ENCODE measurements at places on chromosomes 12 and 14. TPM values are rescaled to one million over a fixed set of nuclear protein-coding genes. Genes with fewer than 3 reads are reported as not detected.

C14orf180 gene
- not detected for total RNA-seq

TCL1B gene
- 0.88 TPM for total RNA-seq

KRT3 gene
- total RNA-seq = not detected

RD3L gene
- not detected for total RNA-seq

STAC3 gene
- 1.3 TPM for total RNA-seq

GRCh38 chr12:823028-823698 is 70.8 kb downstream of the WNK1 start:
- H3K36me3 ChIP-seq = peaks cover 16% of the 10 kb centered on the region
- H3K27ac ChIP-seq = no peak overlapping the region
- H3K4me3 ChIP-seq = no peak overlapping the region

GRCh38 chr12:42262271-42262670 is 24.2 kb upstream of the YAF2 start:
- H3K36me3 ChIP-seq = no peaks in the 10 kb centered on the region
- H3K27me3 ChIP-seq = peaks cover under 1% of the 10 kb centered on the region
- no peak for DNase-seq
- H3K27ac ChIP-seq = no peak overlapping the region
- no peaks in the 10 kb centered on the region for H3K4me1 ChIP-seq

DNA sequence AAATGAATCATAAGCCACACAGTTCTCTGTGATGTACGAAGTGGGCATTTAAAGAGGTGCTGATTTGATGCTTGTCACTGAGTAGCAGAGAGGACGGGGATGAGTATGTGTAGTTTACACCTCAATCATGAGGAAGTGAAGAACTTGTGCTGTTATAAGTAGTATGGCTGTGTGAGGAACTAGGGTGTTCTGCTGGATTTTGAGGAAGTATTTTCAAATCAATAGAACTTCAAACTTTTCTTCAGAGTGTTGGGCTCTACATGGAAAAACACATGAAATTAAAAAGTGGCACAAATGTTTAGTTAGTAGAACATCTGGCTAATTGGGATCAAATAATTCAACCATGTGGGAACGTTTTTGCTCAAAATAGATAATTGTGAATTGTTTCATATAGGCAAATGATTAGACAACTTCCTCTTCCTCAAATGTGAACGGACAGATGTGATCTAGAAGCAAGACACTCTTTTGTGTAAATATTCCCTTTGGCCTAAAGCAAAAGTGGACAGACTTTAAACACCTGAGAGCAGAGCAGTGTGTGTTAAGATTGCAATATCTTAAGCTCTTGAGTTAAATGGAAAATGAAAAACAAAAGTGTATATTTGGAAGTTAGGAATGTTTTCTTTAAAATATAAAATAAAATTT is 168.5 kb downstream of the NAV3 start:
- no peaks in the 10 kb centered on the region for H3K36me3 ChIP-seq
- no peak for DNase-seq
- H3K27me3 ChIP-seq = no peaks in the 10 kb centered on the region

- DNase-seq = no peak
- no peaks in the 10 kb centered on the region for H3K27me3 ChIP-seq
- no peak overlapping the region for H3K4me3 ChIP-seq
- H3K4me1 ChIP-seq = no peaks in the 10 kb centered on the region
These were observed 579.0 kb downstream of the LRFN5 start for GRCh38 chr14:42185718-42186117.

- no peak overlapping the region for H3K4me3 ChIP-seq
- peaks cover 15% of the 10 kb centered on the region for H3K27me3 ChIP-seq
- H3K36me3 ChIP-seq = no peaks in the 10 kb centered on the region
- H3K4me1 ChIP-seq = peaks cover 8% of the 10 kb centered on the region
These were observed 4.7 kb downstream of the CISTR start for GRCh38 chr12:53747095-53747494.

- no peaks in the 10 kb centered on the region for H3K36me3 ChIP-seq
- peaks cover 25% of the 10 kb centered on the region for H3K27me3 ChIP-seq
- H3K4me1 ChIP-seq = peaks cover 24% of the 10 kb centered on the region
- no peak overlapping the region for H3K27ac ChIP-seq
- DNase-seq = no peak
These were observed 4.2 kb upstream of the C1QL4 start for GRCh38 chr12:49340971-49341776.

DNA sequence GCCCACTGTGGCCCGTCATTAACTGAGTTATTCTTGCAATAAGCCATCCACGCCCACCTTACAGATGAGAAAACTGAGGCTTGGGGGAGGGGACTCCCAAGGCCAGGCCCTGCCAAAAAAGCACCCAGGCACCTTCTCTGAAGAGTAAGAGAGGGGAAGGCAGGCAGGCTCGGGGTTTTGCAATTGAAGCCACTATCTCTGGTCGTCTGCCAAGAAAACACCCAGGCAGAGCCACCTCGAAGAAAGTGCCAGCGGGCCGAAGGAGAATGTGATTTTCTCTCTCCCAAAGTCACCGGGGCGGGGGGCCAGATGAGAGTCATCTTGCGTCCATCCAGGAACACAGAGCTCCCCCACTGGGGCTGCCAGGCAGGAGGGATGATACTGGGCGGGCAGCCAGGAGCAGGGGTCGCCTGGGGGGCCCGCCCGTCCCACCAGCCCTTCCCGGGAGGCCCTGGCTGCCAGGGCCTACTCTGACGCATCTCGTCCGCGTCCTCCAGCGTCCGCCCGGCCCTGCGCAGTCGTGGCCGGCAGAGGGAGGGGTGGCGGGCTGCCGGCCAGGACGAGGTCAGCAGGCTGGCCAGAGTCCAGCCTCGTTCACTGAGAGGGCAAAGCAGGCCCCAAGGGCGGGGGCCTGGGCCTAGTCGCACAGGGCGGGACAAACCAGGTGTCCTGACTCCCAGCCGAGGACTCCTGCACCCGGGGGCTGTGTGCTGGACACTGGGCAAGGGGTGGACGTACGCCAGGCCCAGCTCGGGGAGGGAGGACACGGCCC is 74.3 kb downstream of the RFLNA start:
- H3K27me3 ChIP-seq = no peaks in the 10 kb centered on the region
- peaks cover 24% of the 10 kb centered on the region for H3K36me3 ChIP-seq
- no peak overlapping the region for H3K4me3 ChIP-seq
- no peak for DNase-seq
- no peak overlapping the region for H3K27ac ChIP-seq

DNA sequence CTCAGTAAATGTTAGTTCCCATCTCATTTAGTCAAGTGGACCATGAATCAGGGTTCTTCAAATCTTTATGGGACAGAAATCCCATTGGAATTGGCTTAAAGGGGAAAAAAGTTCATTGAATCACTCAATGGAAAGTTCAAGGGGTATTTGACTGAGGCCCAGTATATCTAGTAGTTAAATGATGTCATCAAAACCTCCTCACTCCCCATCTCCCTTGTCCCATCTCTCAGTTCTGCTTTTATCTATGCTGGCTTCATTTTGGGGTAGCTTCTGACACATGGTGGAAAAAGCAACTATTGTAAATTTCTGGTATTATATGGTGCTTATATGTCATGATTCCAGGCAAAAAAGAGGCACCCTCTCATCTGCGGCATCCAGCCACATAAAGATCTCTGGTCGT is 51.9 kb downstream of the DAAM1 start:
- DNase-seq = no peak
- H3K36me3 ChIP-seq = no peaks in the 10 kb centered on the region
- no peaks in the 10 kb centered on the region for H3K27me3 ChIP-seq
- no peaks in the 10 kb centered on the region for H3K4me1 ChIP-seq
- no peak overlapping the region for H3K27ac ChIP-seq

DNA sequence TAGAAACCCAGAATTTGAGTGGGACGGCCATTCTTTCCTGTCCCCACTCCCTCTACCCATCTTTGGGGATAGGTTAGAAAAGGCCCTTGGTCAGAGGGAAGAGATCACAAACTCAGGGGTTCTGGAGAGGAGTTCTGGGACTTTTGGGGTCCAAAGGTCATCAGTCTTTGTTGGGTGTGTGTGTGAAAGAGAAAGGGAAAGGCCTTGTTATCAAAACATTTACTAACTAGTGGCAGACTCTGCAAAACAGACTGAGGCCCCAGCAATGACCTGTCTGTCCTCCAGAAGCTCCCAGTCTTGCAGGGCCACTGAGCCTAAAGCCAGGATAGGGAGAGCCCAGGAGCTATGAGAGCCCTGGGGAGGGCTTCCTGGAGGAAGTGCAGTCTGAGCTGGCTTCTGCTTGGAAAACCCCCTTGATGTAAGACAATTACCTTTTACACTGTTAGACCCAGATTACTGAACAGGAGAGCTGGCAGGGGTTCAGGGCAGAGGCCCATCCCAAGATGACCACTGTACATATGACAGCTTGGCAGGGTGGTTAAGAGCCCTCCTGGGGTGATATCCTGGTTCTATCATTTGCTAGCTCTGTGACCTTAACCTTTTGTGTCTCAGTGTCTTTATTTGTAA is 429.1 kb upstream of the CCDC196 start:
- H3K4me1 ChIP-seq = peaks cover 4% of the 10 kb centered on the region
- H3K36me3 ChIP-seq = no peaks in the 10 kb centered on the region
- no peaks in the 10 kb centered on the region for H3K27me3 ChIP-seq
- DNase-seq = no peak

DNA sequence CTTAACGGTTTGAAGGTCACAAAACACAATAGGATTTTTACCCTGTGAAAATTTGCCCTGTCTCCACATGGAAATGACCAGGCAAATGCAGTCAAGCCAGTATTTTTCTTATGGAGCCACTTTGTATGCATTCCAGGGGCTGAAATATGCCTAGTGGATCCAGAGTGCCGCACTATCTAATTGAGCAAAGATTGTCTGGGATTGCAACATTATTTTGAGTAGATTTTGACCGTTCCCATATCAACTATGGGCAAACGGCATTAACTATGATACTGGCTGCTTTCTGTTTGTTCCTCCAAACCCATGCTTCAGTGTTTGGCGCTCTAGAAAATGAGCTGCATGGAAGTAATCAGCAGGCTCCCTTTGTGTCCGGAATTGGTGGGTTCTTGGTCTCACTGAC is 223.0 kb downstream of the BTG1 start:
- H3K4me3 ChIP-seq = no peak overlapping the region
- no peak overlapping the region for H3K27ac ChIP-seq
- DNase-seq = no peak
- no peaks in the 10 kb centered on the region for H3K36me3 ChIP-seq
- no peaks in the 10 kb centered on the region for H3K4me1 ChIP-seq
- no peaks in the 10 kb centered on the region for H3K27me3 ChIP-seq

DNA sequence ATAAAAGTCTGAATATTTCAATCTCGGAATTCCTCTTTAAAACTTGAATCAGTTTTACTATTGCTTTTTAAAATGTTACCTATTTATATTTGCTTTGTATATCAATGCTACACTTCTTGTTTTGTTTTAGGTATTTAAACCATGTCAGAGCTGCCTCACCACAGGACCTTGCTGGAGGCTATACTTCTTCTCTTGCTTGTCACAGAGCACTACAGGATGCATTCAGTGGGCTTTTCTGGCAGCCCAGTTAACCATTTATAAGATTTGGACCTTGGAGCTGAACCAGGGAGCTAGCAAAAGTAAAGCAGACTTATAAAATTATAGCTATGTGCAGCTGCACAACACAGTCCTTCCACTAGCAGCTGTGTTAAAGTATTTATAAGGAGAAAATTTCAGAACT is 12.8 kb downstream of the TRMT5 start:
- H3K4me1 ChIP-seq = no peaks in the 10 kb centered on the region
- no peaks in the 10 kb centered on the region for H3K27me3 ChIP-seq
- DNase-seq = no peak
- H3K36me3 ChIP-seq = no peaks in the 10 kb centered on the region
- no peak overlapping the region for H3K27ac ChIP-seq
- no peak overlapping the region for H3K4me3 ChIP-seq

DNA sequence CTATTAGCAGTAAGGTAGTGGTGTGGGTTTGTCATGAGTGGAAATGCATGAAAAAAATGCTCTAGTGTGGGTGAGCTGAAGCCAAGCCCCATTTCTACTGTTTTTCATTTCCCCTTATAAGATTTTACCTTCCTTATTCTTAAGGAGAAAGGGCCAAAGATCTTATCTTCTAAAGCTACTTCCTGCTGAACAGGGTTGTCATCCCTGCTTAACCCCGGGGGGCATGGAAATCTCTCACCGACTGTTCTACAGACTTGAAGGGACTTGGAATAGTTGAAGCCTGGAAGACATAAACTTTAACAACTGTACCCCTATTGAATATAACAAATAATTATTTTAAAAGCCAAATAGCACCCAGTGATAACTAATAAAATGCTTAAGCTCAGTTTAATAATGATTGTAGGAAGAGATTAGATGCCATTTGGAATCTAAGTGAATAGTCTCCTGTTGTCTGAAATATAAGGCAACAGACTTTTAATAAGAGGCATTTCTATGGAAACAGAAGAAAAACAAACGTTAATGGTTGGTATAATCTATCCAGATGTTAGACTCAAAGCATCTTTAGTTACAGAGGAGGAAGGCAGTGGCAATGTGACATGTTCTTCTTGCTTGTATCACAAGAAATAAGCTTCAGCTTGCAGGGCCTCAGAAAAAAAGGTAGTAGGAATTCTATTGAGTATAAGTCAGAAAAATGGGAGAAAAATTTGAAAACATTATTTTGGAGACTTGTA is 1.8 kb upstream of the GMFB start:
- H3K27me3 ChIP-seq = no peaks in the 10 kb centered on the region
- no peaks in the 10 kb centered on the region for H3K36me3 ChIP-seq
- H3K4me3 ChIP-seq = no peak overlapping the region
- H3K27ac ChIP-seq = no peak overlapping the region
- DNase-seq = no peak
- H3K4me1 ChIP-seq = peaks cover 31% of the 10 kb centered on the region

DNA sequence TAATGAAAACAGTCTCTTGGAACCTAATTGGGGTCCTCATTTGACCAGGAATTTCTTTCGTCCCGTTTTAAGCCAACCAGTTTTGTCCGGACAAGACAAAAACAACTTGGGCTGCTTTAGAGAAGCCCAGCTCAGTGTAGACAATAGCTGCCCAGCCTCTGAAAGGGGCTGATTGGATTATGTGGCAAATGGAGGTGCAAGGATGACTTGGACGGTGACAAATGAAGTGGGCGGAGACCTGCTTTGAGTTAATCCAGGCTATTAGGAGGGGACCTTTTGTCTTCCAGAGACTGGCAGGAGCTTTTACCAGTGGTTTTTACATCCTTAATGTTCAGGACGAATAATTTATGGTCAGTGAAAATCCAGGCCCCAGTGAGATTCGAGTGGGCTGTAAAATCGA is 4.8 kb downstream of the MEG3 start:
- H3K4me3 ChIP-seq = no peak overlapping the region
- no peaks in the 10 kb centered on the region for H3K36me3 ChIP-seq
- peaks cover 57% of the 10 kb centered on the region for H3K27me3 ChIP-seq
- H3K4me1 ChIP-seq = no peaks in the 10 kb centered on the region
- DNase-seq = no peak

DNA sequence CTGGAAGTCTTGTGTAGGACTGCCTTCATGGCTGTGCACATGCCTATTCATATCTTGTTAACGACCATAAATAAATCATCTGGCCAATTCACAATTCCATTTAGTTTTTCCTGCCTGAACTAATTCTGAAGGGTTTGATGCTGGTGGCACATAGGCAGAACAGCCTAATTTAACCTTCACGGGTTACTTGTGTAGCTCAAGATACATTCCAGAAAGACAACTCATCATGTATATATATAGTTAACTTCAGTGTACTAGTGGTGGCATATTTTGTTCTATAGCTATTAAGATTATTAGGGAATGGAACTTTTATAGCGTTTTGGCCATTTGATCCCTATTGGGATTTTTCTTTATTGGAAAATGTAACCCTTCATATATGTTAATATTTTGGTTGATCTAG is 31.4 kb downstream of the CFAP54 start:
- H3K36me3 ChIP-seq = no peaks in the 10 kb centered on the region
- no peaks in the 10 kb centered on the region for H3K27me3 ChIP-seq
- H3K4me3 ChIP-seq = no peak overlapping the region
- H3K27ac ChIP-seq = no peak overlapping the region

GRCh38 chr12:110174373-110174996 is 50.3 kb downstream of the IFT81 start:
- no peak overlapping the region for H3K27ac ChIP-seq
- H3K4me1 ChIP-seq = no peaks in the 10 kb centered on the region
- H3K4me3 ChIP-seq = no peak overlapping the region
- H3K36me3 ChIP-seq = no peaks in the 10 kb centered on the region
- H3K27me3 ChIP-seq = no peaks in the 10 kb centered on the region

Measured in T-cell (primary cell).